Gastrocnemius medialis (tissue), 4 donors: ENCODE measurements at places on chromosomes 4 and X. TPM values are rescaled to one million over a fixed set of nuclear protein-coding genes. Genes with fewer than 3 reads are reported as not detected.

The NUDT9 gene
- 16.1 TPM for total RNA-seq

The TEC gene
- total RNA-seq = 0.90 TPM

The TNMD gene
- total RNA-seq = not detected

The DSPP gene
- not detected for total RNA-seq

The F9 gene
- total RNA-seq = 0.53 TPM

The TKTL2 gene
- not detected for total RNA-seq

The SUPT20HL1 gene
- total RNA-seq = not detected

The TBX22 gene
- not detected for total RNA-seq

The IQSEC2 gene
- 127 TPM for total RNA-seq

DNA sequence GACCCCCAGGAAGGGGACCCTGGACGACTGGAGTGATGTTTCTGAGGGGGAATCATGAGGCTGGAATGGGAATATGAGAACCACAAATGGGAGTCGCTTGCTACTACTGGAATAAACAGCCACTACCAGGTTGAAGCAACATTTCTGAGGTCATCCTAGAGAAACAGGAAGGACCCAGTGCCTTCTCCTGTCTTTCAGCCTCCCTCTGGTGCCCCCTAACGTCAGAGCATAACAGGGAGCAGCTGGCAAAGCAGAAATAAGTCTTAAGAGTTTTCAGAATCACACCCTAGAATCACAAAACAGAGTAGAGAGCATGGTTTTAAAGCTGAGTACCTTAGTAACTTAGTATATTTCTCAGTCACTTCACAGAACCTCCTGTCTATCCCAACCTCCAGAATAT is 347.8 kb upstream of the PITX2 start:
- DNase-seq = peak; percentile 15

GRCh38 chr4:24683116-24683515 is 98.8 kb upstream of the DHX15 start:
- DNase-seq = no peak

GRCh38 chrX:24030597-24030996 is 3.6 kb upstream of the KLHL15 start:
- no peak for DNase-seq

DNA sequence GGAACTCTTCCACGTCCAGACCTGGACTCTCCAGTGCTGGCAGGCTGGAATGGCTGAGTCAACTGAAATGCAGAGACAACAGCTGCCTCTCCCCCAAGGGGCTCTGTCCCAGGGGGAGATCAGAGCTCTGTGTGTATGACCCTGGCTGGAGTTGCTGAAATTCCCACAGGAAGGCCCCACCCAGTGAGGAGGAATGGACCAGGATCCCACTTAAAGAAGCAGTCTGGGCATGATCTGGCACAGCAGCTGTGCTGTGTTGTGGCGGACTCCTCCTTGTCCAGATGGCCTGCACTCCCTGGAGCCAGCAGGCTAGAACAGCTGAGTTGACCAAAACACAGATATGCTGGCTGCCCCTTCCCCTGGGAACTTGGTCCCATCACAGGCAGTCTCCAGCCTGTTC is 25.4 kb downstream of the C4orf17 start:
- no peak for DNase-seq

DNA sequence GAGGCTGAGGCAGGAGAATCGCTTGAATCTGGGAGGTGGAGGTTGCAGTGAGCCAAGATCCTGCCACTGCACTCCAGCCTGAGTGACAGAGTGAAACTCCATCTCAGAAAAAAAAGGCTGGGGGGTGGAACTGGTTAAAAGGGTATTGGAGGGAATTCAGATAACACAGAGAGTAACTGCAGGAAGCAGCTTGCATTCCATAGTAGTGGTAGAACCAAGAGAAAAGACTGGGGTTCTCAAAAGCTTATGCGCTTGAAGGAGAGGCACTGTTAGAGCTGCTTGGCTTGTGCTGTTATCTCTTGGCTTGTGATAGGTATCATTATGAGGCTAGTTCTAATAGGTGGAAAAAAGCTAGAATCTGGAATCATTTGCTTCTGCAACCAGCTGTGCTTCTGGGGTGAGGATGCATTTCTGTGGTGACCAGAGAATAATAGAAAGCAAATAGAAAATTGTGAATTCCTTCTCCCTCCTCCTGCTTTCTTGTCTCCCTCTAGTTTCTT is 91.2 kb upstream of the ELOVL6 start:
- no peak for DNase-seq

DNA sequence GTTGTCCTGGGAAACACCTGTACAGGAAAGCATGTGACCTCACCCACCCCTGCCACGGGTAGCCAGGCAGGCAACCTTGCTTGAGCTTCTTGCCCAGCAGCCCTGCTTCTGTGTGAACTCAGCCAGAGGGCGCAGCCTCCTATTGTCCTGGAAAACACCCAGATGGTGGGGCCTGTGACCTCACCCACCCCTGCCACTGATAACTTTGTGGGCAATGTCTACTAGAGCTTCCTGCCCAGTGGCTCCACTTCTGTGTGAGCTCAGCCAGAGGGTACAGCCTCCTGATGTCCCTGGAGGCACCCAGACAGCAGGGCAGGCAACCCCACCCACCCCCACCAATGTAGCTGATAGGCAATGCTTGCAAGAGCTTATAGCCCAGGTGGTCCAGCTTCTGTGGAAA is 146.3 kb downstream of the DTHD1 start:
- DNase-seq = no peak

GRCh38 chrX:2145692-2146367 is 354.9 kb downstream of the DHRSX start:
- no peak for DNase-seq

- no peak for DNase-seq
Measured at GRCh38 chr4:129926936-129927335, 831.0 kb downstream of the C4orf33 start.

- no peak for DNase-seq
Measured at GRCh38 chr4:55615008-55615407, 21.1 kb downstream of the NMU start.

GRCh38 chrX:13899607-13900006 is 82.7 kb upstream of the GPM6B start:
- peak; percentile 2 for DNase-seq

DNA sequence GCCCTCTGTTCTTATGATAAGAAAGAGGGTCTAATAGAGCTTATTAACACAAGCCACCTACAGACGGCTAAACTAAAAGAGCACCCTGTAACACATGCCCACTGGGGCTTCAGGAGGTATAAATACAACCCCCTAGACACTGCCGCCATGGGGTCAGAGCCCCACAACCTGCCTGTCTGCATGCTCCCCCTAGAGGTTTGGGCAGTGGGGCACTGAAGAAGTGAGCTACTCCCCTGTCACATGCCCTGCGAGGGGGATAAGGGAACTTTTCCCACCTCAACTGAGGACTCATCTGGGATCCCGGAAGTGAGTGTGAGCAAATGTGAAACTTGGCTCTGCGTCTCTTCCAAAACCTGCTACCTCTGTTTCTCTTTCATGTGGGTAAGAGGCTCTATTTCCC is 334.5 kb downstream of the ADAM29 start:
- no peak for DNase-seq

- DNase-seq = no peak
Measured at GRCh38 chrX:22360129-22360528, 87.4 kb downstream of the CBLL2 start.

GRCh38 chr4:80462621-80463091 is 127.1 kb downstream of the CFAP299 start:
- DNase-seq = no peak

DNA sequence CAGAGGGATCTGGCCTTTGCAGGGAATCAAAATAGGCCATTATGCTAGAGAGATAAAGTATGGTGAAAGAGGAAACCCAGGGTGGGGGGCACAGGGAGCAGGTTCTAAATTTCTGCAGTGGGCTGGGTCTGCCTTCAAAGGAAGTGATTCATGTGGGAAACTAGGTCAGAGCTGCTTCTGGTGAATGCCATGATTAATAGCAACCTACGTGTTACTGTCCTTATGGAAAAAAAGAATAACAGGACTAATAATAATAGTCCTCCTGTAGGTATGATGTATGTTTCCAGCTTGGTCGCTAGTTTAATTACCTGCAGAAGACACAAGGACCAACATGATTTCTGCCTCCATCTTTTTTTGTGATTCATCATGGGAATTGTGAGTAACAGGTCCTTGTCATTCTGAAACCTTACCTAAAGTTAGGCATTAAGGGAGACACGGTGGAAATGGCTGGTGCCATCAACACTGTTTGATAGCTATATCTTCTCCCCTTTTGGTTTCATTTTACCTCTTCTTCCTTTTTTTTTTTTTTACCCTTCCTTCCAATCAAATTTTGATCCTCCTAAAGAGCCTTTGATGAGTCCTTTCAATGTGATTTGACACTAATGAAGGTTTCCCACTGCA is 180.4 kb downstream of the CPEB2 start:
- DNase-seq = no peak

GRCh38 chr4:9987749-9988362 is 33.4 kb downstream of the SLC2A9 start:
- no peak for DNase-seq

GRCh38 chr4:2794486-2795299 is 1.8 kb downstream of the SH3BP2 start:
- no peak for DNase-seq
